Caco-2 (cell line): ENCODE measurements at places on chromosomes 1 and 21.

DNA sequence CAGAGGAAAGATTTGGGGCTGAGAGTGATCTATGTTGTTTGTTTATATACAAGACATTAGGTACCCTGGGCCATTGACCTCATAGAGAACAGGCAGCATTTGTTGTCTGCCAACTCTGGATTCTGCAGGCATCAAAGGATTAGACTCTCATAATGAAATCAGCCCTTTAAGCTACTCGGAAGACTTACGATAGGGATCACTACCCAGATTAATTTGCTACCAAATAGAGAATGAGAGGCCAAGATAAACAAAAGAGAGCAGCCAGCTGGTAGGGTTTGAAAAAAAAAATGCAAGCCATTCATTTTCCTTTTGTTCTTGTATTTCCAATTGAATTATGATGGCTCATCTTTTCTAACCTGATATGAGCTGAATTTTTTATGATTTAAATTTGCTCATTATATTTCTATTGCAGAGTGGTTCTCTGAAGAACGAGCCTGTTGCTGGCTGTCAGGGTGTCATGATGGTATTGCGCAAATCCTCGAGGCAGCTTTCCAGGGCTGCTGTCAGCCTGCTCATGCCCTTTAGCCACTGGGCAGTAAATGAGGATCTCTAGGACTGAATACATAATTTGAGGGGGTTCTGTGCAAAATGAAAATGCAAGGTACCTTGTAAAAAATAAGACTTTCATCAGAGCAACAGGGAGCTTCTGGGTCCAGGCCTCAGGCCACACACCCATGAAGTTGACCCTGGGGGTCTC lies 116.4 kb upstream of the KCNJ15 start:
- DNase-seq = no peak

GRCh38 chr1:182299728-182300616 lies 91.6 kb downstream of the GLUL start:
- peak; percentile 69 for DNase-seq

- DNase-seq = no peak
Measured at GRCh38 chr1:96002201-96002600, 719.4 kb upstream of the PTBP2 start.

DNA sequence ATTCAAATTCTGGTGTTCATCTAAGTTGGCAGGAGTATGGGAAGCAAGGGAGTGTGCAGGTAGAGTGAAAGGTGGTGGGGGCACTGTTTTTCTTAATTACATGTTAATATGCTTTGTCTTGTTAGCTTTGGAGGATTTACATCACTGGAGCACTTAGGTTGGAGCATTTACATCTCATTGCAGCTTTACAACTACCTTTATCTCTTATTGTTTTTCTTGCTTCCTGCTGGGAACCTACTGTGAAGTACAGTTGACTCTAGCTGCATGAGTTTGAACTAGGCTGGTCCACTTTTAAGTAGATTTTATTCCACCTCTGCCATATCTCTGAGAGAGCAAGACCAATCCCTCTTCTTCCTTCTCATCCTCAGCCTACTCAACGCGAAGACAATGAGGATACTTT lies 554.8 kb upstream of the B3GALT2 start:
- DNase-seq = no peak

DNA sequence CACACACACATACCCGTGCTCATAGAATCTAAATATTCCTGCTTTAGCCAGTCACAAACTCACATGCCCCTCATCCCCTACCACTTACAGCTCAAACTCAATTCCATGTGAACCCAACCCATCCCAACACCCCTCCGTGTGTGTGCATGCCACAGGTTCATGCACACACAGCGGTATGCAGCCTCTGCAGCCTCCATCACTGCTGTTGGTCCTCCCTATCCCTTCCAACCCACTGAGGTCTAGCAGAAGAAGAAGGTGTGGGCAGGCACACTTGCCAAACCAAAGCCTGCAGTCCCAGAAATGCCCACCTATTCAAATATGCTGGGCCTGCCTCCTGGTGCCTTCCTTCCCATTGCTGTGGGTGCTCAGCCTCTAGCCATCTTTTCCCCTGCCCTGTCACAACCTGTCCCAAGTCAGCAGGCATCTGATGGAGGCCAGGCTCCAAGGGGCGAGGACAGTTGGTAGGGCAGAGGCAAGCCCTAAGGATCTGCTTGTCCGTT lies 26.2 kb downstream of the SLC2A1 start:
- no peak for DNase-seq

DNA sequence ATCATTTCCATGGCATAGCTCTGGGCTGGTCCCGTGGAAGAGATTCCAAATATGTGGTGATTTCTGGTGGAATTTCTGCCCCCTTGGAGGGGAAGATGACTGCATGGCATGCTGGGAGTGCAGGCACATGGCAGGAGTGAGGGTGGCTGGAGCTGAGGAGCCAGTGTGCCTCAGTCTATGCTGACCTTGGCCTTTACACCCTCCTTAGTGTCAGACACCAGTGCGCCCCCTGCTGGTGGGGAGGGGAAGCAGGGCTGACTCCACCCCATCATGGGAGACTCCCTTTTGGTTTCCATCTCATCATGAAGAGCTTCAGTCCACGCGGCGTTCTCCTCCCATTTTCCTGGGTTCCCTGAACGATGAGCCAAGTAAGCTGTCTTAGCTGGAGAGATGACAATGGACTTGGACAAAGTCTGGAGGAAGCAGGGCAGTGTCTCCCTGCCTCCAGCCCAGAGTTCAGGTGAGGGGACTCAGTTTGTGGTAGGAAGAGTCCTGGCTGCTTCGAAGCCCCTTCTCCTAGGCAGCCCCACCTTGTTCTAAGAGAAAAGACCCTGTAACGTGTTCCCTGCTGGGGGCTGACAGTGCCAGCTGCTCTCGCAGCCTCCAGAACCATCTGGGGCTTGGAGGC lies 10.3 kb downstream of the ALX3 start:
- DNase-seq = no peak

GRCh38 chr1:221264848-221265247 lies 385.6 kb downstream of the HLX start:
- no peak for DNase-seq

DNA sequence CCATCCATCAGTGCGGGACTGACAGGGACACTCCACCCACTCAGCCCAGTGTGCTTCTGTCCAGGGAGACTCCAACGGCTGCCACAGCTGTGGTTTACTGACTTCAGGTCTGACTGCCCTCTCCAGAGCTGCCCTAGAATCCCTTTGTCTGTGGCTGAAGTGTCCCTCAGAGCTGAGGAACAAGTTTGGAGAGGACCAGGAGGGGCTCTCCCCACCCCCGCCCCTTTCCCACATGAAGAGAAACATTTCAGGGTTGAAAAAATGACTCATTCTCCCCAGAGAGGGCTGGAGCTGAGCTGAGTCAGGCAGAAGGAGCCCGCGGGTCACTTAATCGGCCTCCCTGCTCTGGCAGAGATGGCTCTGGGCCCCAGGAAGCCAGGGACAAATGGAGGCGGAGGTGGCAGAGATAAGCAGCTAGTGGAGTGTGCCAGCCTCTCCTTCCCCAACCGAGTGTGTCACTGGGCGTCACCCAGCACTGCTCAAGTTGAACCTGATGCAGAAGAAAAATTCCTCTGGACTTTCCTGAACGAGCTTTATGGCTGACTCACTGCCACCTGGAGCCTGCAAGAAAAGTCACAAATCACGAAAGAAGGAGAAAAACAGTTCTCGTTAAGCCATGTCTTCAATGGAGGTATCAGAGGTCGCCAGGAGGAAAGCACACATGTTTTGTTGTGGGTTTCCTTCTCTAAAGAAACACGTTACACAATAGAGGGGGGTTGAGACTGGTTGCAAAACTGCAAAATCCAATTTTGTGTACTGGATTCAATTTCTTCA lies 34.3 kb upstream of the ECE1 start:
- DNase-seq = no peak

GRCh38 chr1:93671099-93671621 lies 10.5 kb downstream of the BCAR3 start:
- peak; percentile 52 for DNase-seq

- no peak for DNase-seq
Measured at GRCh38 chr1:227949954-227950734, 2.4 kb upstream of the WNT9A start.

DNA sequence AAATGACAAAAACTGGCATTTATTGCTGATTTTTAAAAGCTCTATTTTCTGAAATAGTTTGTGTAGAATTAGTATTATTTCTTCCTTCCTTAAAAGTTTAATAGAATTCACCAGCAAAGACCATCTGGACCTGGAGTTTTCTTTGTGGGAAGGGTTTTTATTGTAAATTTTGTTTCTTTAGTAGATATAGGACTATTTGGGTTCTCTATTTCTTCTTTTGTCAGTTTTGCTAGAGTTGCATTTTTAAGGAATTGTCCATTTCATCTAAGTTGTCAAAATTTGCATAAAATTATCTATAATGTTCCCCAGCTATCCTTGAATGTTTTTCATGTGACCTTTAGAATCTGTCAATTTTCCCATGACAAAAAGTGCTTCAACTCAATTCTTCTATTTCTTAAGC lies 28.8 kb upstream of the LRP8 start:
- DNase-seq = no peak

- DNase-seq = peak; percentile 58
Measured at GRCh38 chr1:48677306-48678287, 99.1 kb downstream of the BEND5 start.

DNA sequence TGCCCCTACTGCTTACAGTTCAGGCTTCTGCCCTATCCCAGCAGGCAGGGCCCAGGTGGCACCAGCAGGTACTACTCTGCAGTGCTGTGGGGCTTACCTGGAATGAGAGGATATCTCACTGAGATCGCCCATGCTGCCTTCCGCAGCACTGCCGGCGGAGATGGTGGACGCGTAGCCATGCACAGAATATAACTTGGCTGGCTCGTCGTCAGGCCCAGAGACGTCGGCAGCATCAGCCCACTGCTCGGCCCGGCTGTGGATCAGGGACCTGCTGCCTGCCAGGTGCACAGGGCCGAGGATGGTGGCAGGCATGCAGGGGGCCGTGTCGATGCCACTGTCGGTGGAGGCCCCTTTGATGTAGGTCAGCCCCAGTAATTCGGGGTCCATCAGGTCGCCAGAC lies 190.9 kb downstream of the SIPA1L2 start:
- no peak for DNase-seq

GRCh38 chr1:54047384-54048305 lies 5.4 kb downstream of the TMEM59 start:
- no peak for DNase-seq

DNA sequence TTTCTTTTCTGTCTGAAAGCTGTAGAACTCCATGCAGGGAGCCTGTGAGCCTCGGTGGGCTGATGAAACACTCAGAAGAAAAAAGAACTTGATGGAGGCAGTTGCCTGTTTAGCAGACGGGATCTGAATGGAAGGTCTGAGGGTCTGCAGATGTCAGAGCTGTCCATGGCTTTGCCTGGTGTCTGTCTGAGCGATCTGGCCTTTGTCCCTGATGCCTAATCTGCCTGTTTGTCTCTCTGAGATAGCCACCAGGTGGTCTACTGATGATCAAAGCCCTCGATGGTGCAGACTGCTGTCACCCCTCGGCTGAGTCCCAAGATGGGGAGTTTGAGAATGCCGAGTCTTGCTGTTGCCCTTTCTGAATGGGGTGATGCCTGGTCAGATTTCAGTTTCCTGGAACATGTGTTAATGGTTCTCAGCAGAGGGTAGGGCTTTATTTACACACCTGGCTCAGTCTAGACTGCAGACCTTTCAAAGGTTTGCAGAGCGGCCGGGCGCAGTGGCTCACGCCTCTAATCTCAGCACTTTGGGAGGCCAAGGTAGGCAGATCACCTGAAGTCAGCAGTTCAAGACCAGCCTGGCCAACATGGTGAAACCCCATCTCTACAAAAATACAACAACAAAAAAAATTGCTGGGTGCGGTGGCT lies 90.4 kb downstream of the KIF26B start:
- DNase-seq = no peak

DNA sequence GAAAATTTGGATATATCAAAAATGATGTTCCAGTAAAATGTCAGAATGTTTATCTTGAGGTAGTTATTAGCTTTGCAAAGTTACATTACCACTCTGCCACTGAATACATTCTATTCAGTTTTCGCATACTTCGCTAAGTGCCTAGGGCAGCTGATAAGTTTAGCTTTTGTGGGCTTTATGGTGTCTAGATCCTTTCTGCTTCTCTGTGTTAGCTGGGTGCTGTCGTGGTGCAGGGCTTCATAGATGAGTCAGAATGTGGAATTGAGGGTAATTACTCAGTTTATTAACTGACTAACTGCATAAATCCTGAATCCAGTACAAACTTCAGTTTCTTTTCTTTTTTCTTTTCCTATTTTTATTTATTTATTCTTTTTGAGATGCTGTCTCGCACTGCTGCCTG lies 21.5 kb downstream of the NCAM2 start:
- no peak for DNase-seq

- no peak for DNase-seq
Measured at GRCh38 chr1:119112244-119112643, 28.2 kb downstream of the WARS2 start.

DNA sequence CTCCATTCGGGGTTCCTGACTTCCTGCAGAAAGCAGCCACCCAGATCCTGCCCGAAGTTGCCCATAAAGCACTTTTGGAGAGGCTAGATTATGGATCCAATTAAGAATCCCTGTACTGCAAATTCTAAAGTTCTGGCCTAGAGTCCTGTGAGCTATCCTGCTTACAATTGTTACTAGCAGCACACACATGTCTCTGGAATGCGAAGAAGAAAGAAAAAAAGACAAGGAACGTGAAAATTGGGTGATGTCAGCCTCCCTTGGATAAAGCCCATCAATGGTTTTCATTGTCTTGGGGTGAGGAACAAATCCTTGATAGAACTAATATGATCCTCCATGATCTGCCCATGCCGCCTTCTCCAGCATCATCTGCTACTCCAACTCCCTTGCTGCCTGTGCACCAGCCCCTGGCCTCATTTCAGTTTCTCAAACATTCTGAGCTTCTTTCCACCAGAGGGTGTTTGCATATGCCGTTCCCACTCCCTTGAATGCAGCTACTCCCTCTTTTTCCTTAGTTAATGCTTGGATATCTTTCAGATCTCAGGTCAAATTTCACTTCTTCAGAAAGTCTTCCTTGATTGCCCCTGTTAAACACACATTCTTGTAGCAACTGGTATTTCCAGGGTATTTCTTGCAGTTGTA lies 94.0 kb downstream of the ST6GALNAC5 start:
- no peak for DNase-seq

- DNase-seq = no peak
Measured at GRCh38 chr1:173775578-173776226, 48.8 kb upstream of the DARS2 start.

DNA sequence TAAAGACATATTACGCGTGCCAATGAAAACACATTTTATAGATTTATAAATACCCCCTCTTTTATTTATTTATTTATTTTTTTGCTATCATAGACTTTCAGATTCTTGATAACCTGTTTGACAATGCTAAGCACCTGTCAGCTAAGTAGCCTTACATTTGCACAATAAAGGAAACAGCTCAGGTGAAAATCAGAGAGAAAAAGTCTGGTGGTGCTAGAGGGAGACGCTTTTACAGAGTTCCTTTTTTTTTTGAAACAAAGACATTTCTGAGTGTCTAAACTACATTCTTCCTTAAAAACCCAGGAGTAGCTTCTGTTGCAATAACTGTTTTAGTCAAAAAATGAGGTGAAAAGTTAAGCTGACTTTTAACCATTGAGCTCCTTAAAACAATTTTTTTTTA lies 1611.6 kb downstream of the NCAM2 start:
- DNase-seq = no peak
